ENCODE measurements at places on chromosomes 13 and 19. TPM values are rescaled to one million over a fixed set of nuclear protein-coding genes. Genes with fewer than 3 reads are reported as not detected.
A peak's percentile ranks its signal among the peaks of the same experiment; 100 is the strongest.

The ZNF419 gene
- 3.7 TPM for total RNA-seq

The NLRP9 gene
- not detected for total RNA-seq

DNA sequence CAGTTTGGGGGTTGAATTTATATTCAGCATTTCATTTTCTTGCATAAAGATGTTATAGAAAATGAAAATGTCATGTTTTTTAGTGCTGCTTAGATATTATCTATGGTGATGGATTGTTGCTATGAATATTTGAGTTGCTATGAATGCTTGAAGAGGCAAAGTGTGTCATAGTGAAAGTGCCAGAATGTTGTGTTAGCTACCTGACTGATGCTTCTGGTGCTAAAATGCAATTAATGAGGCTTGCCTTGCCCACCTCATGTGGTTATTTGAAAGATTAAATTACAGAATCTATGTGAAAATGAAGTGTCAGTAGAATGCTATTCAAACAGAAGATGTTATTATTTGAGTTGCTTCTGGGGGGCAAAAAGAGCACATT is 62.7 kb upstream of the MYCBP2 start:
- DNase-seq = no peak

DNA sequence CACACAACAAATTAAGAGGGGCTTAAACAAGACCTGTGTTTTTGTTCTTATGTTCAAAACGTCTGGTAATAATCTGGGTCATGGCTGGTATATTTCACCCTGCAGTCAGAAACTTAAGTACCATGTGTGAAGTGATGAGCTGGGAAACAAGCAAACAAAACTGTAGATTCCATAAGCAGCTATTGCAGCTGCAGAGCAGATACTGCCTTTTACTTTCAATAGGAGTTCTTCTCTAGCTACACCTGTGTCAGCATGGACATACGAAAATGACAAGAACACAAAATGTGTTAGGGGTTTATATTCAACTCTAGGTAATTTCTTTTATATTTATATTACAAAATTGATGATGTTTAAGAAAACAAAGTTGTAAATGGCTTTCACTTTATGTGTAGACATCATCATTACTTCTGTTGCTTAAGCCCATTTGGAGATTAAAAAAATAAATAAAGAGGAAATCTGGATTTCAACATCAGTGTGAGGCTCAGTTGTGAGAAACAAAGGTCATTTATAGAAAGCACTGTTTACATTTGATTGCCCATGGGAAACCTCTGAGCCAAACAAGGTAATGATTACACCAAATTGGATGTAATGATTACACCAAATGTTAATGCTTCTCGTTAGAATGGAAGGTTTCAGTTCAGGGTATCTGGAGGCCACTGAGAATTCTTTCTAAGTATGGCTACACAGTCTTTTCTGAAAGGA is 451.0 kb upstream of the SLC10A2 start:
- DNase-seq = no peak

The FXYD3 gene
- not detected for total RNA-seq

The SEMA6B gene
- not detected for total RNA-seq

DNA sequence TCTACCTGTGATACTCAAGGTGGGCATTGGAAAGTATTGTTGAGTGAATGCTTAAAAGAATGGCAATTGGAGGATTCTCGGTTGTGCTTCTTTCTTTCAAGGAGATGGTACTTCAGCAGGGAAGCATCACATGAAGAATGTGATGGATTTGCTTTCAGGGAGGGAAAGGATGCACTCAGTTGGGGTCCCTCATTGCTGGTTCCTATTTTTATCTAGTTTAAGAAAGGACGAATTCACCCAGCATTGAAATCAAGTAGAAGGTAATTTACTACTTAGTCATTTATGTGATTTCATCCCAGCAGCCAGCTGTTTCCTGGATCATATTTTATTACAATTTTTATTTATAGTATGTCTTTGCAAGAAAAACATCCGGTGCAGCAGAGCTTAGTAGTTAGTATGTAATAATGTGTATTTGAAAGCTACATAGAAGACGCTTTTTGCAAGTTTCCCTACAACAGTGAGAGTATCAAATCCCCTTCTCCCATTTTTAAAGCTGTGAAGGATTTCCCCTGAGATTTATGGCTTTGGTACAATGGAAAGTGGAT is 417.9 kb downstream of the GPC5 start:
- no peak for DNase-seq

The TEKTIP1 gene
- total RNA-seq = 3.8 TPM

DNA sequence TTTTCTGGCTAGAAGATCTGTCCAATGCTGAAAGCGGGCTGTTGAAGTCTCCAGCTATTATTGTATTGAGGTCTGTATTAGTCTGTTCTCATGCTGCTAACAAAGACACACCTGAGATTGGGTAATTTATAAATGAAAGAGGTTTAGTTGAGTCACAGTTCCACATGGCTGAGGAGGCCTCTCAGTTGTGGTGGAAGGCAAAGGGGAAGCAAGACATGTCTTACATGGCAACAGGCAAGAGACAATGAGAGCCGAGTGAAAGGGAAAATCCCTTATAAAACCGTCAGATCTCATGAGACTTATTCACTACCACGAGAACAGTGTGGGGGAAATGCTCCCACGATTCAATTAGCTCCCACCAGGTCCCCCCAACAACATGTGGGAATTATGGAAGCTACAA is 980.4 kb downstream of the SLITRK5 start:
- DNase-seq = no peak

The HRC gene
- total RNA-seq = not detected

DNA sequence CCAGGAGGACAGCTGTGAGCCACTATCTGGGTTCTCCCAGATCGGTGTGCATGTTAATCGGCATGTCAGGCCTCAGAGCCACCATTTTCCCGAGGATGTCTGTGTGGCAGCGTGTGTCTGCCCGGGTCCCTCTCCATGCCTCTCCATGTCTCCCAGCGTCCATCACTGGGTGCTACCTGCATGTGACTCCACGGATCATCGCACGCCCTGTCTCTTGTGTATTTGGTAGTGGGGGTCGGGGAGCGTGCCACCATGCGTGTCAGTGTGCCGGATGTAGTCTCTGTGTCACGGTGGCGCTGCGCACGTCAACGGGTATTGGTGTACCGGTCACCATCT is 5.9 kb downstream of the NFIX start:
- no peak for DNase-seq

- DNase-seq = no peak
These were observed 66.6 kb downstream of the ARHGEF18 start for GRCh38 chr19:7415163-7415856.

GRCh38 chr13:48590141-48590901 is 57.4 kb upstream of the RCBTB2 start:
- DNase-seq = no peak

GRCh38 chr19:16945364-16945714 is 56.5 kb downstream of the F2RL3 start:
- DNase-seq = no peak

DNA sequence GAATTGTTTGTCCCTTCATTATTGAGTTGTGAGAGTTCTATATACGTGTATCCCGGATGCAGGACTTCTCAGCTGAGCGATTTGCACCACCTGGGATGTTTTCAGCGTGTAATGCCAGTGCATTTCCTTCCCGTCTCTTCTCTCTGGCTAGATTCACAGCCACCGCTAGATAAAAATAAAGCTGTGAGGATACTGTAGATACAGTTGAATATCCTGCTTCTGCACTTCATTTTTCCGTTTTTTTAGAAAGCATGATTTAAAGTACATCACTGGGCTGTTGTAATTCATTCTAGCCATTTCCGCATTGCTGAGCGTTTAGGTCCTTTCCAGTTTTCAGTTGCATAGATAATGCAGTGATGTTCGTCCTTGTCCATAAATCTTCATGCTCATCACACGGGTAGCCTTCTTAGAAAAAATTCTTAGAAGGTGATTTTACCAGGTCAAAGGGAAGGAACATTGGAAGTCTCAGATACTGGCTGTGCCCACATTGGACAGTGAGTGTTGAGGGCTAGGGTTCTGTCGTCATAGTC is 14.7 kb downstream of the PPP1R37 start:
- DNase-seq = no peak

DNA sequence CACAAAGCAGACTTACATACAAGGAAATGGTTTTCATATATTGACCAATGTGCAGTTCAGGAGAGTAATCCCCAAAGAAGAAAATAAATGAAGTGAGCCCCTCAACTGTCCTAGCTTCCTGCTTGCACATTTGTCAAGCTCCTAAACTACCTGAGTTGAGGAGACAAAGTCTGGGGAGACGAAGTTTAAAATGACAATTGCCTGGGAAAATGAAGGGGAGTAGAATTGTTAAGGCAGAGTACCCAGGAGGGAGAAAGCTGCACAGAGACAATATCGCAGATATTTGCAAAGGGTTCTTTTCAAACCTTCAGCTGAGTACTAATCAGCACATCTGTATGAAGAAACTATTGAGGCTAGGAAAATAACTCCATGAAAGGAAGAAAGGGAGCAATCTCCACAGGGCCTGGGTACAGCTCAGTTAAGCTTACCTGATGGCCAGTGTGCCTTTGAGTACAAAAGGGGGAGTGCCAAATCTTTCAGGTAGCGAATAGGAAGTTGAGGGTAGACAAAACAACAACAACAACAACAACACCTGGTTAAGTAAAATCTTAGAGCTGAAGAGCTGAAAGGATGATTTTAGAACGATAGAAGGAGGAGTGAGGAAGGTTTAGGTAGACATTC is 1700.1 kb upstream of the PRR20A start:
- DNase-seq = no peak

The YIPF2 gene
- total RNA-seq = 27.1 TPM

- DNase-seq = no peak
These were observed 83.5 kb upstream of the FNDC3A start for GRCh38 chr13:48892053-48892687.

GRCh38 chr13:98975822-98976261 is 2.0 kb downstream of the DOCK9 start:
- no peak for DNase-seq

DNA sequence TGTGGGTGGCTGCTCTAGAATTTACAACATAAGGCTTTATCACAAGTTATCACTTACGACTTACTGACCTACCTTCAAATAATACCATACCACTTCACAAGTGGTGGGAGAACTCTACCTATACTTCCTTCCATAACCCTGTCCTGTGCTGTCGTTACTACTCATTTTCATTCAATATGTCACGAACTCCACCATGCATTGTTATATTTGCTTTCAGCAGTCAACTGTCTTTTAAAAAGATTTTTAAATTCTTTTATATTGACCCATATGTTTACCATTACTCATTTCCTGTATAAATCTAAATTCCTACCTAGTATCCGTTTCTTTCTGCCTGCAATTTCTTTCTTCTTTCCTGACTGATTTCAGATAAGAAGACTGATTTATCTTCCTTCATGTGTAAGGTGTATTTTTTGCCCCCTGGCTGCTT is 200.0 kb downstream of the KLF12 start:
- no peak for DNase-seq

- DNase-seq = no peak
These were observed 135.4 kb downstream of the TNFRSF19 start for GRCh38 chr13:23705583-23705982.

GRCh38 chr19:35340431-35340830 is 7.3 kb upstream of the FFAR1 start:
- no peak for DNase-seq

The ZNF599 gene
- 4.0 TPM for total RNA-seq

The CATSPERD gene
- not detected for total RNA-seq

- no peak for DNase-seq
These were observed 5.4 kb upstream of the EPN1 start for GRCh38 chr19:55669418-55670279.

The TNNI3 gene
- not detected for total RNA-seq

DNA sequence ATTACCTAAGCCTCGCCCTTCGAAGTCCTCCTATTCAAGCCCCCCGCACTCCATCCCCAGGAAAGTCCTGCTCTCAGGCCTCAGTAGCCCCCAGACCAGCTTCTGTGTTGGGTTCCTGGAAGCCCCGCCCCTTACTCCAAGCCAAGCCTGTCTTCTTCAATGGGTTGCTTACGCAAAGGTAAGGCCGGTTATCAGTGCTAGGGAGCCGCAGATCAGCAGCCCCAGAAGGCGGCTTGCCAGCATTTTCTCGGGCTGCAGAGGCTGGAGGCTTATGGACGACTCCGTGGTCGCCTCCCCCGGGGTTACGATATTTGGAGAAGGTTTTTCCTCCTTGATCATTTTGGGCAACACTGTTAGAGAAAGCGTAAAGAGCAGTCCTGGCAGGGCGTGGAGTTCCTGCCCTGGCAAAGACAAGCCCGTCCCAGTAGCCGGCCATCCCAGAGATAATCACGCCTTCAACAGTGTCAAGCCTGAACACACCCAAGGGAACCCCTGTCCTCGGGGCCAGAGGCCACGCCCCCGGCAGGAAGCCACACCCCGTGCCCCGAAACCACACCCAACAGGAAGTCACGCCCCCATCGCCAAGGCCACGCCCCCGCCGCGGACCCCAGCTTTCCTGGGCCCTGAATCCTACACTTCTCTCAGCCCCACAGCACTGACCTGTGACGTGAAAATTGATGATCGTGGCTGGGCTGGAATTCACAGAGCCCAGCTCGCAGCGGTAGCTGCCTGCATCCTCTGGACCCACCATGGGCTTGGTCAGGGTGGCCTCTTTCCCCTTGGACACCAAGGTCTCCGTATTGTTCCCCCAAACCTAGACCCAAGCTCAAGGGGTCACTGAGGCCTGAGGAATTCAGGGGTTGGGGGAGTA is 954 bp upstream of the RASIP1 start:
- DNase-seq = no peak

GRCh38 chr13:93915269-93915809 is 564.1 kb downstream of the DCT start:
- DNase-seq = no peak

The IFI30 gene
- 65.3 TPM for total RNA-seq

DNA sequence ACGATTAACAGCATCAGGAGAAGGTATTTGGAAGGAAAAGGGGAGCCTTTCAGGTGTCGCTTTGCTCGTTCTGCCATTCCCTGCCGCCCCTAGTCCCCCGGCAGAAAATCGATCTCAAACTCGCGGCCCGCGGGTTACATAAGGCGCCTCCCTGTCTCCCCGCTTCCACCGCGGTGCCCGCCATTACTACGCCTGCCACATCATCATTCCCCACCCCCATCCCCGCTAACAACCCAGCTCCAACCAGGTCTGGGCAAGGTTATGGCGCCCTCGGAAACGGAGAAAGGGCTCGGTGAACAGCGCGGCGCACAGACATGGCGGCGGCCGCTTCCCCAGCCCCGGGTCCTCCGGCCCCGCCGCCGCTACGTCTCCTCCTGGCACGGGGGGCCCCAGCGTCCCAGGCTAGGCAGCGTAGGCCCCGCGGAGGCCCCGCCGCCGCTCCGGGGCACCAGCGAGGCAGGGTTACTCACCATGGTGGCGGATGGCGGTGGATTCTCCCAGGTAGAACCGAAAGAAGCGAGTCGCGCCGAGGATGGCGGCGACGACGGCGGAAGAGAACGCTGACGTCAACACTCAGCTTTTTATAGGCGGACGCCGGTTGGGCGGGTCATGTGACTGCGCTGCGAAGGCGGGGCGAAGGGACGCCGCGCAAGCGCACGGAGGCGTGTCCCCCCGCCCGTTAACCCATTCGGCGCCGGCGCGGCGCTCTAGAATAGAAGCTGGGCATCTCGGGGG is at the start of gene EEF2:
Gene EEF2 (minus strand): TSS at position 556 of the 735 bp plus-strand sequence. CDS start 83 bp downstream, at position 473.
- DNase-seq = peak; percentile 91
